ENCODE measurements at places on chromosomes 2 and 18.

- no peak for DNase-seq
Observed at GRCh38 chr2:48122166-48122565, 215.9 kb upstream of the FBXO11 start.

- DNase-seq, result no peak
Observed at GRCh38 chr2:120739438-120740090, 3.9 kb downstream of the GLI2 start.

GRCh38 chr18:28176948-28177827 is at the start of gene CDH2:
TSS of gene CDH2 (minus strand) at chr18:28177130. CDS start at chr18:28177022, 108 bp downstream.
- DNase-seq, result no peak

DNA sequence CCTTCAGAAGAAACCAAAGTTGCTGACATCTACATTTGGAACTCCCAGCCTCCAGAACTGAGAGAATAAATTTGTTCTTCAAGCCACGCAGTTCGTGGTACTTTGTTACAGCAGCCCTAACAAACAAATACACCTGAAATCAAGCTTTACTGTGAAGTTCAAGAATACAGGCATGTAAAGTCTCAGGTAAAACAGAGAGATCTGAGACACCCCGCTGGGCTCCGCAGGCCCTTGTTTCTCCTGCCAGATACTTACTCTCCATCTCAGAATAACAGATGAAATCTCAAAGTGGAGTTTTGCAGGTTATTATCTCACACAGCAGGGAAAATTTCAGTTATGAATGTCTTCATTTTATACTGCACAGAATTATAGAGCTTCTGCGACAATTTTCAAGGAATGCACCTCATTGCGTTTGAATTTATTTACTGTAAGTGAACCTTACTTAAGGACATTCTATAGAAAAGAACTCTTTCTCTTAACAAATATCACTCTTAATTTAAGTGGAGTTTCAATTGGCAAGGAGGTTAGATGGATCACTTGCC is 492.4 kb upstream of the LRATD1 start:
- DNase-seq, result no peak

DNA sequence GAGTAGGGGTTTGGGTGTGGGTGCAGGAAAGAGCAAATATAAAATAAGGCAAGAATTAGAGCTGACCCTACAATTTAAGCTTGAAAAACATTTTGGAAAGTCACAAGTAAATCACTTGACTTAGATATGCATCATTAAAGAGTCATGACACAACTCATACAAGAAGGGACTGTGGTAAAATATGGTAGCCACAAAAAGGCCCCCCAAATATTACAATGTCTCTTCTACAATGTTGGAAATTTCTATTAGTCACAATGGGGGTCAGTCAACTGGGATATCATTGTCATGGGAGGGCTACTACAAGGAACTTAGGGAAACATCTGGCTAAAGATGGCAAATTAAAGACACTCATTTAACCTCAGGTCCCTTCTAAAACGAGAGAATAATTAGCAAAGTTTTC is 15.7 kb upstream of the SERPINB2 start:
- DNase-seq, result no peak

- no peak for DNase-seq
Observed at GRCh38 chr2:59694176-59694575, 859.3 kb downstream of the BCL11A start.

DNA sequence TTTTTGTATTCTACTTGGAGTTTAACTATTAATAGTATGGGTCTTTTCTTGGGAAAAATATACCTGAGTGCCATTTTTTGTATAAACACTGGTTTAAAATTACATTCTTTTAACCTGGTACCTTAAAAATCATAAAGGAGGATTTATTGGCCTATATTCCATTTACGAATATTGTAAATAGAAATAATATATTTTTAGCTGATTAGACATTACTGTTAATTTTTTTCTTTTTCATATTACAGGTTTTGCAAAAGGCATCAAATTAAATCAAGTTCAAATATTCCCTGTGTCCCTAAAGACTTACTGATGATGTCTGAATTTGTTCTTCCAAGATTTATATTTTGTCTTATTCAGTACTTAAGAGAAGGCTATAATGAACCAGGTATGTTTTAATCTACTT is 44.7 kb downstream of the UBR3 start:
- DNase-seq, result no peak

GRCh38 chr2:196544906-196545433 is 94.5 kb upstream of the CCDC150 start:
- DNase-seq, result no peak

DNA sequence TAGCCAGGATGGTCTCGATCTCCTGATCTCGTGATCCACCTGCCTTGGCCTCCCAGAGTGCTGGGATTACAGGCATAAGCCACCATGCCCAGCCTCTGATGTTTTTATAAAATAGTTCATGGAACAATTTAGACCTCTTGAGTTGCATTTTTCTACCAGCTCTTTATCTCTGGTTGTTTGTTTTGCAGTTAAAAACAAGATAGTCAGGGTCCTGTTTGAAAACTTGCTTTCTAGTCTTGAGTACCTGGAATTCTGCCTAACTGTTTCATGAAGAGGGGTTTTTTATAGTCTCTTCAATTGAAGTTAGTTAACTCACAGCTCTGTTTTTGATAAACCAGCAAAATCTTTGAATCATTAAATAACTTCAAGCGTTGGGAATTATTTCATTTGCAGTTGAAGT is 244.8 kb downstream of the PARD3B start:
- DNase-seq, result no peak

- DNase-seq, result no peak
Observed at GRCh38 chr2:239234191-239235175, 166.3 kb downstream of the HDAC4 start.

GRCh38 chr2:198702796-198703195 is 754.9 kb downstream of the SATB2 start:
- no peak for DNase-seq

GRCh38 chr2:53631313-53632125 is 136.1 kb upstream of the CHAC2 start:
- DNase-seq, result no peak

DNA sequence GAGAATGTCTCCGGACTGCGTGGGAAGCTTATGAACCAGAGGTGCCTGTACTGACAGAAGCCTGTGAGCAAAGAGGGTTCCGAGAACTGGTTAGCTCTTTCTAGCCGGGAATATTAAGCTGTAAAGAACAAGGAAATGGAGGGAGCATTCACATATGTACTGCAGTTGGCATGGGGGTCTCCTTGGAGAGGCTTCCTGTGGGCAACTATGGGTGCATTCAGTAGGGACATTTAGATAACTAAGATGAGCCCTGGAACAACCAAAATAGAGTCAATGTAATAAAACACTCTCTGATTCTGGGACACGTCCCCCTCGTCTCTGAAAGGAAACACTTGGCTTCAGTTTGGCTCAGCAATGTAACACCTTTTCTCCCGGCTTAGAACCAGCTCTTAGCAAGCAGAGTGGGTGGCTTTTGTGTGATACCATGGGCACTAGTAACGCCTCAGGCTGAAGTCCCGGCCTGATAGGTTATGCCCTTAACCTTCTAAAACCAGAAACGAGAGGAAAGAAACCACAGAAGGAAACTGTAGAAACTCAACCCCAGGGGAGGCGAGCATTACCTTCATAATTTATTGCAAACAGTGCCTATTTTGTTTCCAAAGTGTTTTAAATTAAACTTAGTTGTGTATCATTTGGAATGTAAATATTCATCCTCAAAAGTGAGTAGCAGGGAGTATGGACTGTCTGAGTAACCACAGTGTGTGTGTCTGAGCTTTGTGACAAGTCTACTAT is 48.8 kb upstream of the LPIN2 start:
- no peak for DNase-seq

DNA sequence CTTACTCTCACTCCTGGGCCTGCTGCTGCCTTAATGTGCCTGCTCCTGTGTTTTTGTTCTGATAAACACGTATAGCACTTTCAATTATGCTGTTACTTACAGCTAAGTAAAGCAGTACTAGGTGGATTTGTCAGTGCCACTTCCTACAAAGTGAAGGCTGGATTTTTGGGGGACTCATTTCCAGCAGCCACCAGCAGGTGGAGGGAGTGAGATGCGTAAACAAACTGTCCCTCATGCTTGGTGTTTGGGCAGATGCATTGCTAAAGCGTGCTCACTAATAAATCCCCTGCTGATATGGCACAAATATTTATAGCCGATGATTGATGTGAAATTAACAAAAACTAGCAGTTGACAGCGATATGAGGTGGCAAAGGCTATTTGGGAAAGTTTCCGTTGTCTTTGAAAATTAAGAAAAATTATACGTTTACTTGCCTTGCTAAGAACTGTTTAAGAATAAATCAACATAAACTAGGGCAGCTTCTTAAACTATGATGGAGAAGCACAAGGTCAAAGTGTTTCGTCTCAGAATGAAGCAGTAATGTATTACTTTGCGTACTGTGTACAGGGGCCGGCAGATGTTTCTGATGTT is 101.7 kb downstream of the AGAP1 start:
- no peak for DNase-seq

GRCh38 chr2:37020887-37021796 is 54.8 kb upstream of the STRN start:
- no peak for DNase-seq

DNA sequence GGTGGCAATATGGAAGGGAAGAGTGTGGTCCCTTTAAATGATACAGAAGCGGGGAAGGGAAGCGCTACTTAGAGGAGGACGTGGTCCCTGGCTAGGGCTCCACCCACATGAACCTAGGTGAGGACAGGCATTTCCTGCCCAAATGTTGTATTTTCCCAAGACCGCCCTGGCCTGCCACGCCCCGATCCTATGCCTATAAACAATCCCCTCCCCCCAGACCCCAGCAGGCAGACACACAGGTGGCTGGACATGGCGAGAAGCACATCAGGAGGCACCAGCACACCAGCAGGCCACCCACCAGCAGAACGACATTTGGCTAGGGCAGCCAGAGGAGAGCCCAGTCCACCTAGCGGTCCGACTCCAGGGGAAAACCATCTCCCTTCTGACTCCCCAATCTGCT is 47.2 kb downstream of the METTL8 start:
- no peak for DNase-seq

GRCh38 chr2:203783496-203784203 is 77.2 kb downstream of the CD28 start:
- no peak for DNase-seq

DNA sequence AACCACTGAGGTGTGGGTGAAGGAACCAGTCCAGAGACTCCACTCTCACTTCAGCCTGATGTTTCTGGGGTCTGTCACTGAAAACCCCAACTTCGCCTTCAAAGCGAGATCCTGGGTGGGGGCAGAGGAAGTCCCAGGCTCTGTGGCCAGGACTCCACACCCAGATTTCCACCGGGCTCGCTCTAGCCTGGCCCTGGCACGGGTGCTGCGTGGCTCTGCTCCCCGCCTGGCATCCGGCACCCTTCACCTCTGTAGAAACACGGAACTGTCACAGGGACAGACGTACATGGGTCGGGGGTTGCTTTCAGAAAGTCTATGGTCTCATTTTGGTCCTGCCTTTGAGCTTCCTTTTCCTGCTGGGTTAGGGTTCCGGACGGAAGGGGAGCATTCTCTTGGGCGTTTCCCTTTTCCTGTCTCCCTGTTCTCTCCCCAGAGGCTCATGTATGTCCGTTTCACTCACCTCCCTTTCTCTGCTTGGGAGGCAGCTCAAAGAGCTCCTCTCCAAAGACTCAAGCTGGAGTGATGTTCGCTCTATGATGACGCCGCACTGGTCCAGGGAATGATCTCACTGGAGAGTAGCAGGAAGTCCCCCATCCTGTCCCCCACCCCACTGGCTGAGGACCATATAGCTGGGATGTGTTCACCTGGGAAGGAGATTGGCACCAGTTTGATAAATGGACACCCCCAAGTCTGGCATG is 41.5 kb downstream of the ODC1 start:
- DNase-seq, result no peak

DNA sequence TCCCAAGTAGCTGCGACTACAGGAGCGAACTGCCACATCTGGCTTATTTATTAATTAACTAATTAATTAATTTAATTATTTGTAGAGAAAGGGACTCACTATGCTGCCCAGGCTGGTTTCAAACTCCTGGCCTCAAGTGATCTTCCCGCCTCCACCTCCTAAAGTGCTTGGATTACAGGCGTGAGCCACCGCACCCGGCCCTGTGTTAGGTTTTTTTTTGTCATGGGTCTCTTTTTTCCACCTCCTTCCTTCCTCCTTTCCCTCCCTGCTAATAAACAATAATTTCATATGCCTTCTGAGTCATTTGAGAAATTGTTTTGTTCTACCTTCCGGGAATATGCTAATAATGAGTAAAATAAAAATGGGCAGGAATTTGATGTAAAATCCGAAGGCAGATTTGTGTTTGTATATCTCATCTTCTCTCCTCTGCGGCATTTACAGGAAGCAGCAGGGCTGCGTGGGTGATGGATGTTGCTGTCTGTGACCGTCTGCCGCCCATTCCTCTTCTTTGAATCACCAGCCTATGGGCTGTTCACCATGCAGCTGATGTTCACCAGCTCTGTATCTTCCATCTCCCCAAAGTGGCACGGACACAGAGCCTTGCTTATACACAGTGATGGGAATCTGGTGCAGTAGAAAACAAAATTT is 89.9 kb downstream of the ACSL3 start:
- no peak for DNase-seq

- no peak for DNase-seq
Observed at GRCh38 chr2:54551123-54551756, 95.1 kb downstream of the SPTBN1 start.

- no peak for DNase-seq
Observed at GRCh38 chr18:33716061-33716683, 138.2 kb downstream of the ASXL3 start.

- no peak for DNase-seq
Observed at GRCh38 chr2:115083225-115083624, 640.8 kb downstream of the DPP10 start.

DNA sequence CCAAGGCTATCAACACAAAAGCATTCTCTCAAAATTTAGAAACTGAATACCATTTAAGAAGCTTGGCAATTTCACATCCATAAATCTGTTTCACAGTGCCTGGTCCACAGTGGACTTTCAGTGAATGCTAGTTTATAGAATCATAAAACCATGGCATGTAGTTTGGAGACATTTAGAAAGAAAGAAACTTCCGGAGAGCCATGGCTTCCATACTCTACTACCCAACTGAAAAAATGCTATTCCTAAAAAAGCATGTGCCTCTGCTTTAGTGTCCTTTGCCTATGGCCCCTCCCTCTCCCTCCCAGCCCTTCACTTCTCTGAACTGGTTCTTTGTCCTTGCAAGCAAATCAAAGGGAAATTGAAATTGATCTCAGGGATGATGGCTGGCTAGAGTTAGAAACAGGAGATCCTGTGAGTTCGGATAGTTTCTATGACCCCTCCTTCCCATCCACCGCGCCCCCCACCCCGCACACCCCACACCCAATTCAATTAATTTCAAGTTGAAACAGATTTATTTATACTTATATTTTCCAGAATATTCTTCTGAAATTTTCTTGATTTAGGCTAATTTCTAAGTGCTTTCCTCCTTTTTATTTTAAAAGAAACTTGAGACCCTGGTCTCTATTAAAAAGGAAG is 248.3 kb downstream of the TRIB2 start:
- DNase-seq, result no peak

All from T-helper 22 cell (primary cell).